ENCODE measurements at places on chromosomes 16 and 17.

- no peak for DNase-seq
- no peak overlapping the region for H3K4me3 ChIP-seq
- no peaks in the 10 kb centered on the region for H3K4me1 ChIP-seq
- H3K36me3 ChIP-seq = no peaks in the 10 kb centered on the region
These were observed 17.7 kb upstream of the VPS4A start for GRCh38 chr16:69293401-69293800.

- no peak overlapping the region for H3K27ac ChIP-seq
- H3K4me1 ChIP-seq = no peaks in the 10 kb centered on the region
- no peaks in the 10 kb centered on the region for H3K36me3 ChIP-seq
- no peaks in the 10 kb centered on the region for H3K27me3 ChIP-seq
- no peak for DNase-seq
These were observed 34.2 kb upstream of the GOSR2 start for GRCh38 chr17:46888727-46889126.

GRCh38 chr16:66603537-66604375 is 748 bp upstream of the CMTM3 start:
- no peak for DNase-seq
- H3K27ac ChIP-seq = peak overlapping the region; percentile 85
- H3K4me1 ChIP-seq = peaks cover 40% of the 10 kb centered on the region
- peaks cover 6% of the 10 kb centered on the region for H3K36me3 ChIP-seq
- no peaks in the 10 kb centered on the region for H3K27me3 ChIP-seq
- H3K4me3 ChIP-seq = peak overlapping the region; percentile 80

DNA sequence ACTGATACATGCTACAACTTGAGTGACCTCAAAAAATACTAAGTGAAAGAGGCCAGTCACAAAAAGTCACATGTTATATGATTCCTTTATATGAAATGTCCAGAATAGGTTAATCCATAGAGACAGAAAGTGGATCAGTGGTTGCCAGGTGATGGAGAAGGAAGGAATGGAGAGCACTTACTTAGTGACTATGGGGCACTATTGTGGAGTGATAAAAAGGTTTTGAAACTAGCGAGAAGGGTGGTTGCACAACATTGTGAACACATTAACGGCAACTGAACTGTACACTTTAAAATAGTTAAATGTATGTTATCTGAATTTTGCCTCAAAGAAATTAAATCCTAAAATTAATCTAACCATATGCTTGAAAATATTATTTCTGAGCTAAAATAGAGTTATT is 25.9 kb downstream of the AMFR start:
- H3K27me3 ChIP-seq = no peaks in the 10 kb centered on the region
- H3K4me3 ChIP-seq = no peak overlapping the region
- H3K27ac ChIP-seq = no peak overlapping the region
- DNase-seq = no peak
- H3K36me3 ChIP-seq = peaks cover 22% of the 10 kb centered on the region

- no peak for DNase-seq
- H3K4me3 ChIP-seq = no peak overlapping the region
- H3K4me1 ChIP-seq = no peaks in the 10 kb centered on the region
- no peak overlapping the region for H3K27ac ChIP-seq
These were observed 10.3 kb downstream of the ITGAX start for GRCh38 chr16:31365131-31365865.

GRCh38 chr16:58882292-58882691 is 148.2 kb upstream of the GOT2 start:
- no peaks in the 10 kb centered on the region for H3K4me1 ChIP-seq
- no peak overlapping the region for H3K4me3 ChIP-seq
- H3K27me3 ChIP-seq = no peaks in the 10 kb centered on the region
- H3K27ac ChIP-seq = no peak overlapping the region

GRCh38 chr17:58381124-58382035 is 29.4 kb upstream of the SUPT4H1 start:
- H3K4me1 ChIP-seq = no peaks in the 10 kb centered on the region
- DNase-seq = no peak
- no peak overlapping the region for H3K4me3 ChIP-seq
- no peaks in the 10 kb centered on the region for H3K27me3 ChIP-seq
- no peaks in the 10 kb centered on the region for H3K36me3 ChIP-seq
- peak overlapping the region; percentile 15 for H3K27ac ChIP-seq

GRCh38 chr16:47626246-47626645 is 165.1 kb downstream of the PHKB start:
- no peaks in the 10 kb centered on the region for H3K4me1 ChIP-seq
- no peaks in the 10 kb centered on the region for H3K36me3 ChIP-seq
- H3K4me3 ChIP-seq = no peak overlapping the region
- H3K27me3 ChIP-seq = no peaks in the 10 kb centered on the region

DNA sequence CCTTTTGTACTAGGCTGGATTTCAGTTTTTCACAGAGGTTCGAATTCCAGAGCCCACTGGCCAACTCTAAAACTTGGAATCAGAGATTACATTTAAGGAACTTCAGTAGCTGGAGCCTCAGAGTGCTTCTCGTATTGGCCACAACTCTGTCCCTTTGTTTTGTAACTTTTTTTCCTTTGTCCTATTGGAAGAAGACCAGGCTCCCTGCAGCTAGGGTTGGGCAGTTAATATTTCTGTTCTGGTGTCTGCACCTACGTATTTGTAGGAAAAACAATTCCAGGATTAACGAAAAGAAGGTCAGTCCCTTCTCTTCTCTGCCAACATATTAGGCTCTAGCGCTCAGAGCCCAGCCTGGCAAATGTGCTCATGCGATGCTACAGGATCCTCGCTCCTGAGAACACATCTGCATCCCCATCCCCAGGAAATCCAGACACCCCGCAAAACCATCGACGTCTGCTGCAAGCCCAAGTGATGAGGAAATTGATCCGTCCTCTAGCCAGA is 1.9 kb downstream of the CDH11 start:
- no peaks in the 10 kb centered on the region for H3K36me3 ChIP-seq
- peak overlapping the region; percentile 84 for H3K4me3 ChIP-seq
- peaks cover 45% of the 10 kb centered on the region for H3K4me1 ChIP-seq
- H3K27ac ChIP-seq = peak overlapping the region; percentile 94
- no peak for DNase-seq

DNA sequence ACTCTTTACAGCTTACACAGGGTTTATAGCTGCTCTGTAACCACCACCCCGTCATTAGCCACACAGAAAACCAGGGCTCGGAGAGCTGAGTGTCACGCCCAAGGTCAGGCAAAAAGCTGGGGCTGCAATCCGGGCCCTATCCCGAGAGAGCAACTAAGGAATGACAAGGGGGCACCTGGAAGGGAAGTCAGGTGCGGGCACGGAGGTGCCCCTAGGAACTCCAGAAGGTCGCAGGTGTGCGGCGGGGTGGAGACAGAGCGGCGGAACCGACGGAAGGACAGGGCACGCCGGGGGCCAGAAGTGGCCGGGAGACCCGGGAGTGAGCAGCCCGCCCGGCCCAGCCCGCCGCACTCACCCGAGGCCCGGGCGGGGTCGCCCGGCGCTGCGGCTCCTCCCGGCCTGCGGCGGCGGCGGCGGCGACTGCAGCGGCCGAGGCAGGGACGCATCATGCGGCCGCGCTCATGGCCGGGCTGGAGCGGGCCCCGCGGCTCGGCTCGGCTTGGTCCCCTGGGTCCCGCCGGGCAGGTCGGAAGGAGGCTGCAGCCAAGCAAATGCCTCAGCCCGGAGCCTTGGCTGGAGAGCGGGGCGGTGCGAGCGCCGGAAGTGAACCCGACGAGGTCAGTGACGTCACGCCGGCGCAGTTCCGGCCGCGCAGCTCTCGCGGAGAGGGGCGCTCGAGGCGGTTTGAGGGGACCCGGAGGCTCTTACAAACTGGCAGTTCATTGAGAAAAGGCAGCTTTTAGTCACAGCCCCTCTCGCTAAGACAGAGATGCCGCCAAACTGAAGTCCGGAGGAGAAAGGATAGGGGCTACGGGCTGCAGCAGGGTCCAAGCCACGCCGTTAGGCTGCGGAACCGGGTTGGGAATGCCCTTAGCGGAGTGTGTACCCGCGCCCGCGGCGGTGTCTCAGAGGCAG is at the start of gene ZDHHC7:
TSS of gene ZDHHC7 (minus strand) at position 605 of the 915 bp plus-strand sequence. CDS start 20,917 bp downstream, outside the sequence.
- no peaks in the 10 kb centered on the region for H3K27me3 ChIP-seq
- peak within 1 kb of the TSS; percentile 98 for H3K4me3 ChIP-seq
- H3K36me3 ChIP-seq = no peaks in the 10 kb centered on the region
- peaks cover 16% of the 10 kb centered on the region for H3K4me1 ChIP-seq
- peak; percentile 96 for DNase-seq

- peaks cover 3% of the 10 kb centered on the region for H3K4me1 ChIP-seq
- H3K4me3 ChIP-seq = no peak overlapping the region
- H3K36me3 ChIP-seq = no peaks in the 10 kb centered on the region
These were observed 166.3 kb downstream of the ANKFN1 start for GRCh38 chr17:56319531-56319930.

DNA sequence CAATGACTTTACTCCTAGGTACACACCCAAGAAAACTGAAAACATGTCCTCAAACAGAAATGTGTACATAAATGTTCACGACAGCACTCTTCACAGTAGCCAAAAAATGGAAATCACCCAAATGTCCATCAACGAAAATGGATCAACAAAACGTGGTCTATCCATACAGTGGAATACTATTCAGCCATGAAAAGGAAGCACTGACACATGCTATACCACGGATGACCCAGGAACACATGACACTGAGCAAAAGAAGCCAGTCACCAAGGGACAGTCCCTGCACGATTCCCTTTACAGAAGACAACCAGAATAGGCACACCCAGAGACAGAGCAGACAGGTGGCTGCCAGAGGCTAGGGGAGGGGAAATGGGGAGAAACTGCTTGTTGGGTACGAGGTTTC is 11.3 kb downstream of the ZNF500 start:
- H3K36me3 ChIP-seq = peaks cover 95% of the 10 kb centered on the region
- no peaks in the 10 kb centered on the region for H3K4me1 ChIP-seq
- H3K4me3 ChIP-seq = no peak overlapping the region
- no peak overlapping the region for H3K27ac ChIP-seq

- H3K27me3 ChIP-seq = no peaks in the 10 kb centered on the region
- no peak overlapping the region for H3K4me3 ChIP-seq
- no peak overlapping the region for H3K27ac ChIP-seq
- H3K4me1 ChIP-seq = no peaks in the 10 kb centered on the region
These were observed 580.1 kb downstream of the WWOX start for GRCh38 chr16:78679546-78679945.

- no peaks in the 10 kb centered on the region for H3K36me3 ChIP-seq
- peaks cover 13% of the 10 kb centered on the region for H3K27me3 ChIP-seq
- H3K27ac ChIP-seq = no peak overlapping the region
- DNase-seq = no peak
These were observed 5.7 kb upstream of the ADAP2 start for GRCh38 chr17:30915833-30916611.

GRCh38 chr17:17084941-17085340 is 42.7 kb downstream of the MPRIP start:
- no peak overlapping the region for H3K27ac ChIP-seq
- DNase-seq = no peak
- no peaks in the 10 kb centered on the region for H3K27me3 ChIP-seq

DNA sequence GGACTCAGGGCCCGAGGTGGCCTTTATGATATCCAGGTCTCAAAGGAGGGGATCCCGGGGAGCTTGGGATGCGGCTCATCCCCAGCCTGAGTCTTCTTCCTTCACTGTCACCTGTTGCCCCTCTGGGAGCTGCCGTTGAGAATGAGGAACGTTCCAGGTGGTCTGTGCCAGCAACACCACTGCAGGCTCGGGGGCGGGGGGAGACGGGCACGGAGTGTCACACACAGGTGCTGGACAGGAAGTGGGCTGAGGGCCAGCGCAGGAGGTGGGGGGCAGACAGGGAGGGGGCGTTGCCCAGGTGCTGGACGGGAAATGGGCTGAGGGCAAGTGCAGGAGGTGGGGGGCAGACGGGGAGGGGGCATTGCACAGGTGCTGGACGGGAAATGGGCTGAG is 28.2 kb downstream of the METRNL start:
- H3K36me3 ChIP-seq = no peaks in the 10 kb centered on the region
- no peak overlapping the region for H3K27ac ChIP-seq
- DNase-seq = no peak
- peaks cover 12% of the 10 kb centered on the region for H3K27me3 ChIP-seq

- H3K27me3 ChIP-seq = no peaks in the 10 kb centered on the region
- H3K4me1 ChIP-seq = no peaks in the 10 kb centered on the region
- H3K27ac ChIP-seq = no peak overlapping the region
- no peak for DNase-seq
These were observed 32.6 kb downstream of the CDRT15 start for GRCh38 chr17:14204084-14204483.

DNA sequence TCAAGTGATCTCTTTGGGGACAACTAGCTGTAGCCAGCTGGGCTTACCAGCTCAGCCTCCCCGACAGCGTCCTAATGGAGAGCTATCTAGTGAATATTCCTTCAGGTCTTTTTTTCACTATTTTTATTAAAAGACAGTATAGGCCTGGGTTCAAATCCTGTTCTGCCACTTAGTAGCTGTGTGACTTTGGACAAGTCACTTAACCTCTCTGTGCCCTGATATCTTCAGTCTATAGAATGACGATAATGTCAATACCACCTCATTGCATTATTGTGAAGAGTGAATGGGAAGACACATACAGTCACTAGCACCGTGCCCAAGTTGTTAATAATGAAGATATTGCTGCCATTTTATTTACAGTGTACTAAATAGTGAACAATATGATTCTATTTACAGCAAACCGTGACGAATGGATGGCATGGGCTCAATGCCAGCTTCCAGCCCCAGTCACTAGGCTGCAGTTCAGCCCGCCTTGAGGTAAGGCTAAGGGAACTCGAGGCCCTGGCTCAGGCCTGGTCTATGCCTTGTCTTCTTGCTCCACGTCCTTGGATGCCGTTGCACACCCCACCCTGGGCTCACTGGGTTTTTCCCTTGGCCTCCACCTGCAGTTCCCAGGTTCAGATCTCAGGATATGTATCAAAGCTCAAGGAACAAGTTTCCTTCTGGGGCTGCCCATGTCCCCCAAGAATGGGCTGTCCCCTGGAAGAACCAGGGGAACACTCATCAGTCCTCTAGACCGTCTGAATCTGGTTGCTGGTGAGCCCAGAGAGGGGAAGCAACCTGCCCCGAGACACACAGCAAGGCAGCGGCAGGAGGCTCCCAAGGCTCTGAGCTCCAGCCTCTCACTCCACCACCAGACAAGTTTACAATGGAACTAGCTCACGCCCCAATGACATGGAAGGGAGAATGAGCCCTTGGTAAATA is 95.4 kb upstream of the TNRC6C start:
- DNase-seq = no peak
- H3K36me3 ChIP-seq = no peaks in the 10 kb centered on the region
- H3K4me1 ChIP-seq = peaks cover 36% of the 10 kb centered on the region
- H3K27me3 ChIP-seq = no peaks in the 10 kb centered on the region

DNA sequence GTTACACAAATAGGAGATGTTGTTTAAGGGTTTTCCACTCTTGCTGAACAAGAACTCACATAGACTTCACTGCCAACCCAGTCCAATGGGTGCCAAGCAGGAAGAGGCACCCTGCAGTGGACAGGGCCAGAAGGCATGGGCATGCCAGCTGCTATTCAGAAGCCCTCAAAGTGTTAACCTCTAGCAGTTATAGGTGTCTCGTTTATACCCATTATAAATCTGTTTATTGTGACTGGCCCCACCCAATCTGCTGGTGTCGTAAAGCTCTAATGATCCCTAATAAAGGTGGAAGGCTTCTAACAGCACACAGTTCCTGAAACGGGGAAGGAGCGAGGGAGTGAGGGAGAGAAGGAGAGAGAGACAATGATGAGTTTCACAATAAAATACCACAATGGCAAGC is 23.9 kb downstream of the HNF1B start:
- no peak for DNase-seq
- H3K27me3 ChIP-seq = no peaks in the 10 kb centered on the region
- no peak overlapping the region for H3K4me3 ChIP-seq
- H3K4me1 ChIP-seq = peaks cover 4% of the 10 kb centered on the region
- H3K36me3 ChIP-seq = no peaks in the 10 kb centered on the region
- no peak overlapping the region for H3K27ac ChIP-seq

All from spinal cord (tissue), 10 donors.